ENCODE measurements at places on chromosomes 5 and 9. TPM values are rescaled to one million over a fixed set of nuclear protein-coding genes. Genes with fewer than 3 reads are reported as not detected.

Gene PHYKPL
- total RNA-seq: 182 TPM

Gene MLANA
- not detected for total RNA-seq

Gene DRD1
- not detected for total RNA-seq

Gene SPINK13
- total RNA-seq: not detected

Gene CATSPER3
- total RNA-seq: 1.5 TPM

Gene C9
- not detected for total RNA-seq

Gene NUTM2F
- total RNA-seq: not detected
